ENCODE measurements at places on chromosomes 12 and 14. TPM values are rescaled to one million over a fixed set of nuclear protein-coding genes. Genes with fewer than 3 reads are reported as not detected.

Gene MGAT4C
- not detected for total RNA-seq

Gene CD163L1
- 2.4 TPM for total RNA-seq

Gene ARHGEF25
- total RNA-seq: 9.8 TPM

Gene EGLN3
- under 0.01 TPM for total RNA-seq

Gene VWF
- 1.3 TPM for total RNA-seq

Gene KLHL33
- under 0.01 TPM for total RNA-seq

Gene CLEC4E
- total RNA-seq: not detected

Gene CCND2
- 19.3 TPM for total RNA-seq

Gene CLEC4A
- total RNA-seq: 0.22 TPM

Gene DTX1
- total RNA-seq: under 0.01 TPM

Gene WSCD2
- total RNA-seq: not detected

Gene KLRC3
- total RNA-seq: not detected

Gene RNASE9
- total RNA-seq: not detected

Gene ZFP36L1
- 133 TPM for total RNA-seq

Gene TMEM106C
- total RNA-seq: 107 TPM

Gene PRKCH
- total RNA-seq: 1.5 TPM

Gene TAS2R20
- 6.4 TPM for total RNA-seq

Gene KRT85
- total RNA-seq: not detected

Gene LRP6
- 26.3 TPM for total RNA-seq

Gene C14orf180
- total RNA-seq: not detected

Gene IL23A
- not detected for total RNA-seq

Gene ITGA7
- total RNA-seq: 0.14 TPM

Gene PITPNM2
- total RNA-seq: 5.7 TPM

Gene LRRC9
- total RNA-seq: not detected

Gene FIGNL2
- total RNA-seq: 0.22 TPM

Gene POP5
- 9.8 TPM for total RNA-seq

Gene TMEM119
- 104 TPM for total RNA-seq

Gene CLMN
- 0.14 TPM for total RNA-seq

Gene C3AR1
- total RNA-seq: 1.1 TPM

Gene SPTB
- total RNA-seq: 0.22 TPM

Gene LGALS3
- total RNA-seq: 113 TPM
